Head of caudate nucleus (tissue), 42 donors: ENCODE measurements at places on chromosomes 12 and 14.
A peak's percentile ranks its signal among the peaks of the same experiment; 100 is the strongest.

DNA sequence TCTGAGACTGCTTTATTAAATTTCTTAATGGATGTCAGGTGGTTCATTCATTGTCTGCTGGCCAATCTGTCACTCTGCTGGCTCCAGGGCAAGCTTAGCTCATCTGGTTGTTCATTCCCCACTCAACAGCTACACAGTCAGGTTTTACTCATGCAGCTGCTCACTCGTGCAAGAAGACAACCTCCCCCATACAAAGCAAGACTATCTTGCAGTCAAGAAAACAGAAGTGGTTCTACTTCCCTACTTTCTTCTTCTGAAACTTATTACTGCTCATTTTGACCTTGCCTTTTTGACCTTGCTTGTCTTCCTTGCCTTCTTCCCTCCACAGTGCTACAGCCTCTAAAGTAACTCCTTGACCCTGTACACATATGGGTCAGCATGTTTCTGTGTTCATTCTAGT is 277.9 kb downstream of the SSPN start:
- no peak for DNase-seq

- no peak for DNase-seq
These were observed 84.6 kb downstream of the VCPKMT start for GRCh38 chr14:50031602-50032313.

DNA sequence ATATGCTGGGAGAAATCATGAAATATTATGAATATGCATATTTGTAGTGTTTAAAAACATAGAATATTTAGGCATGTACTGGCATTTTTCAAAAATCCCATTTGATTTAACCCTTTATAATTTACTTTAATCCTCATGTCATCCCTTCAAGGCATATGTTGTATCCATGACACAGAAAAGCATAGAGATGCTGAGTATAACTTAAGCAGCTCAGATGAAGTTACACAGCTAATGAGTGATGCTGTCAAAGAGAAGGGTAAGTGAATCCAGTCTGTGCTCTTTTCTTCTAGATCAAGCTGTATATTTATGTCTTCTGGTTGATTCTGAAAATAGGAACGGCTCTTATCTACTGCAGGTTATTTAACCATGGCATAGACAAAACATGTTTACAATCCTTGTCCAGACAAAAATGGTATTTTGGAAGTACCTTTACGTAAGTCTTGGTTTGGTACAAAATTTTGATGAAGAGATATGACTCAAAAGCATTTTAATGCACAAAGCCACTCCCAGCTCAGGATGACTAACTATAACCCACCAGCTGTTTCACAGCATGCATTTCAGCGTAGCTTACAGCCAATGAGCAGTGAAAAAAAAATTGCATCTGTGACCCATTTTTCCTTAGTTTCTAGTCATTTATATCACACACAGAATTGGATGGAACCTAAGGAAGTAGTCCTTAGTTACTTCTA is 201.7 kb downstream of the STXBP6 start:
- peak; percentile 51 for DNase-seq

DNA sequence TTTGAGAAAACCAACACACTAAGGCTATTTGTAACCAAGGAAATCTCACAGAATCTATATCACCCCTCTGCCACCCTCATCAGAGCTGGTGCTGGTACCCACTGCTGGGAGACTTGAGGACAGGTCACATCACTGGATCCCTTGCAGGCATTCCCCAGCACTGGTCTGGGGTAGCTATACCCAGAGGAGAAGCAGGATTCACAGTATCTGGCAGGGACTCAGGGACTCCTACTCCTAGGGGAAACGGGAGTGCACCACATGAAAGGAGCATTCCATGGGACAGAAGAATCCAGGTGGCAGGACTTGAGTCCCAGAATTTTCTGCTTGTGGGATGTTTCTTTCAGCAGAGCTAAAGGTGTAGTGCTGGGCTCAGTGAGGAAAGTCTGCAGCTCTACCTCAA is 223.2 kb downstream of the ADGRD1 start:
- no peak for DNase-seq

GRCh38 chr12:41073633-41074472 is 114.3 kb upstream of the PDZRN4 start:
- DNase-seq, result no peak

GRCh38 chr12:40718878-40719372 is 26.7 kb downstream of the CNTN1 start:
- DNase-seq, result no peak

DNA sequence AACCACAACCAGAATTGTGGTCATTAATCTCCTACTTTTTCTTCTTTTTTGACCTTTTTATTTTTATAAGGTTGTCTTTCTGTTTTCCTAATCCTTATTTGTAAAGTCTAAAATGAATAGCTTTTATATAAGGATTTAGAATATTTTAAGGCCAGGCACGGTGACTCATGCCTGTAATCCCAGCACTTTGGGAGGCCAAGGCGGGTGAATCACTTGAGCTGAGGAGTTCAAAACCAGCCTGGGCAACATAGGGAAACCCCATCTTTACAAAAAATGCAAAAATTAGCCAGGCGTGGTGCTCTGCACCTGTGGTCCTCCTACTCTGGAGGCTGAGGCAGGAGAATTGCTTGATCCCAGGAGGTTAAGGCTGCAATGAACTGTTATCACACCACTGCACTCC is 55.1 kb downstream of the IFT81 start:
- DNase-seq, result no peak

GRCh38 chr12:107238296-107238695 is 144.9 kb upstream of the CRY1 start:
- DNase-seq, result no peak

GRCh38 chr12:130555628-130556485 is 160.2 kb downstream of the RIMBP2 start:
- DNase-seq, result peak; percentile 84
